Posterior vena cava (tissue), 2 donors: ENCODE measurements at places on chromosomes 3 and 15. TPM values are rescaled to one million over a fixed set of nuclear protein-coding genes. Genes with fewer than 3 reads are reported as not detected.
A peak's percentile ranks its signal among the peaks of the same experiment; 100 is the strongest.

Gene KNG1
- not detected for total RNA-seq

DNA sequence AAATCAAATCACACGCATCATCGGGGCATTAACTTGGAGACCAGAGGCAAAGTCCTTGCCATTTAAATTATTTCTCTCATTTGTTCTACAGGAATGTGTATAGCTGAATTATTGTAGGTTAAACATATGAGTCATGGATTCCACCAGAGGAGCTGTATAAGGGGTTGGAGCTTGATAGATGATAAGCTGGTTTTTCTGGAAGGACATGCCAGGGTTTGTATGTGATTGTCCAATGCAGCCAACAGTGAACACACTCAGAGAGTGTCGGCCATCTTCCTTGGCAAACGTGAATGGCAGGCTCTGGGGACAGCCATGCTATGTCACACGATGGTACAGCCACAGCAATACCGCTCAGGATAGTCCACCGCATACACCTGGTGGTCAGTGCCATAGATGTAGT lies 25.1 kb downstream of the SSUH2 start:
- no peak for DNase-seq

Gene INSYN1
- total RNA-seq = 12.8 TPM

- no peak for DNase-seq
These were observed 28.4 kb upstream of the SMAD6 start for GRCh38 chr15:66673410-66674322.

Gene NUP210
- 2.2 TPM for total RNA-seq

Gene FAM3D
- not detected for total RNA-seq

Gene PRICKLE2
- total RNA-seq = 34.9 TPM

- no peak for DNase-seq
These were observed 157.5 kb upstream of the RGMA start for GRCh38 chr15:93246266-93247242.

Gene GOLGA6B
- total RNA-seq = not detected

DNA sequence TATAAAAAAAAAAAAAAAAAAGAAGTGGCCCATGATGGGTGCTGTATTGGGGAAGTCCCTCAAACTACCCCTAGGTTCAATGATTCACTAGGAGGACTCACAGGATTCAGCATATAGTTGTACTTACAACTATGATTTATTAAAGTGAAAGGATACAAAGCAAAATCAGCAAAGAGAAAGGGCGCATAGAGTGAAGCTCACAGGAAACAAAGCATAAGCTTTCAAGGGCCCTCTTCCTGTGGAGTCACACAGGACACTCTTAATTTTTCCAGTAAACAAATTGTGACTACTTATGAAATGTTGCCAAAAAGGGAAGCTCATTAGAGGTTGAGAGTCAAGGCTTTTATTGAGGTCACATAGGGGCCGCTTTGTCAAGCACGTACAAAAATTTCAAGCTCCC lies 153.7 kb upstream of the GAP43 start:
- no peak for DNase-seq

DNA sequence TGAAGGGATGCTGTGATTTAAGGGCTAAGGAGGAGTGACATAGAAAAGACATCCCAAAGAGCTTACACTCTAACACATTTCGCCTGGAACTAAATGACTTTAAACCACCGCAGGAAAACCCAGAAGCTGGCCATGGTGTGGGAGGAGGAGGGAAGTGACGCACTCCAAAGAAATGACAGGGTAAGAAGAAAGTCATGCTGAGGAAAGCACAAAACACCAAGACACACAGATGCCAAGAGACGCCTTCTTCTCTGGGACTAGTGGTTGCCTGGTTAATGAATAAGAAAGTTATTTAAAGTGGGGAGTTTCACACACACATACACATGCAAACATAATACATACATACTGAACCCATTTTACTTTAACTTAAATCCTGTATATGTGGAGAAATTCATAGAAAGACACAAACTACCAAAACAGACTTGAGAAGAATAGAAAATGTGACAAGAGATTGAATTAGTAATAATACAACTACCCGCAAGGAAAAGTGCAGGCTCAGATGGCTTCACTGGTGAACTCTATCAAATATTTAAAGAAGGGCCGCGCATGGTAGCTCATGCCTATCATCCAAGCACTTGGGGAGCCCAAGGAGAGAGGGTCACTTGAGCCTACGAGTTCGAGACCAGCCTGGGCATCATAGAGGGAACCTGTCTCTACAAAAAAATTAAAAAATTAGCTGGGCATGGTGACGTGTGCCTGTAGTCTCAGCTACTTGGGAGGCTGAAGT lies 125.5 kb downstream of the NSMCE3 start:
- peak; percentile 30 for DNase-seq

GRCh38 chr3:182921665-182922355 lies 58.5 kb downstream of the DCUN1D1 start:
- no peak for DNase-seq

Gene ZIC4
- 1.8 TPM for total RNA-seq

DNA sequence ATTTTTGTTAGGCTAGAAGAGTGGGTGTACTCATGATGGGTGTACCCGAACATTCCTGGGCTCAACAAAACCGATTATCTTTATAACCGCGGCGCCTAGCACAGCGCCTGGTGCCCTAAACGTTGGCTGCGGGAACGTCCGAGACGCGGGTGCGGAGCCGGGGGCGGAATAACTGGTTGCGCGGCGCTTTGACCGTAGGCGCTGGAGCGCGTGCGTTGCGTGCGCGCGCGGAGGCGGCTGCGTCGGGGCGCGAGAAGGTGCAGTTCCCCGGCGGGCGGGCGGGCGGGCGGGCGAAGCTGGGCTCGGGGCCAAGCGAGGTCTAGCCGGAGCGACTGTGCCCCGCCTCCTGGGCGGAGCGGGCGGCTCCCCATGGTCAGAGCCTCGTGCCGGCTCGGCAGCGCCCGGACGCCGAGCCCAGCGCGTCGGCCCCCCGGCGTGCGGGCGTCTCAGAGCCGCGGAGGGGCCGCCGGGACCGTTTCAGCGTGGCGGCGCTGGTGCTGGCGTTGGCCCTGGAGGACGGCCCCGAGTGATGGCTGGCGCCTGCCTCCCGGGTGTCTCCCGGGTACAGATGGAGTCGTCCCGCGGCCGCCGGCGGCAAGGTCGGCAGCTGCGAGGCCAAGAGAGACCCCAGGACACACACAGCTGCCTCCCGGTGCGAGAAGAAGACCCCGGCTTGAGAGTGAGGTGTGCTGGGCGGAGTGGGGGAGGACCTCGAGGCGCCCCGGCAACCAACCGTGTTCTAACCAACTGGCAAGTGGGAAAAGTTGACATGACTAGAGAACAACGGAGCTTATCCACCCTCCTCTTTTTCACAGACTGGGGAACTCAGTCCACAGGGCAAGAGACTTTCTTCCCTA lies at the start of gene PLAAT1:
PLAAT1 (plus strand) TSS at position 373 of the 857 bp plus-strand sequence. CDS start 14,429 bp downstream, outside the sequence.
- peak; percentile 83 for DNase-seq

DNA sequence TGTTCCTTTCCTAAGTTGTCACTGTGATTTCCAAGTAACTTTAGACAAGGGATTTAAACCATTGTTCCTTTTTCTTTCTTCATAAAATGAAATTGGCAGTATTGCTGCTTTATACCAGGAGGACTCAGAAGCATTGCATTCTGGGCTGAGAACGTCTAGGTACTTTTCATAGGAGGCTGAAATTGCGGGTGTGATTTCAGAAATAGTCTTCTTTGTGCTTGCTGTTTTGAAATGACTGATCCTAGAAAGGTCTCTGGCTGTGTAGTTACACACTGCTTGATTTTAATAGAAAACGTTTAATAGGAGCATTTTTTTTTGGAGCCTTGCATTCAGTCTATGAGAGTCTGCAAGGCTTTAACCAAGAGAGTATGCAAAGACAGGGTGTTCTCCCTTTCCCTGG lies 56.3 kb downstream of the PPM1L start:
- DNase-seq = no peak

Gene FBXW12
- not detected for total RNA-seq

Gene PAK6
- total RNA-seq = 0.38 TPM

- no peak for DNase-seq
These were observed 991.1 kb downstream of the GBE1 start for GRCh38 chr3:80770106-80771074.

GRCh38 chr3:81295906-81296577 lies 465.4 kb downstream of the GBE1 start:
- no peak for DNase-seq

GRCh38 chr15:100448481-100448880 lies 80.3 kb downstream of the CERS3 start:
- DNase-seq = no peak

DNA sequence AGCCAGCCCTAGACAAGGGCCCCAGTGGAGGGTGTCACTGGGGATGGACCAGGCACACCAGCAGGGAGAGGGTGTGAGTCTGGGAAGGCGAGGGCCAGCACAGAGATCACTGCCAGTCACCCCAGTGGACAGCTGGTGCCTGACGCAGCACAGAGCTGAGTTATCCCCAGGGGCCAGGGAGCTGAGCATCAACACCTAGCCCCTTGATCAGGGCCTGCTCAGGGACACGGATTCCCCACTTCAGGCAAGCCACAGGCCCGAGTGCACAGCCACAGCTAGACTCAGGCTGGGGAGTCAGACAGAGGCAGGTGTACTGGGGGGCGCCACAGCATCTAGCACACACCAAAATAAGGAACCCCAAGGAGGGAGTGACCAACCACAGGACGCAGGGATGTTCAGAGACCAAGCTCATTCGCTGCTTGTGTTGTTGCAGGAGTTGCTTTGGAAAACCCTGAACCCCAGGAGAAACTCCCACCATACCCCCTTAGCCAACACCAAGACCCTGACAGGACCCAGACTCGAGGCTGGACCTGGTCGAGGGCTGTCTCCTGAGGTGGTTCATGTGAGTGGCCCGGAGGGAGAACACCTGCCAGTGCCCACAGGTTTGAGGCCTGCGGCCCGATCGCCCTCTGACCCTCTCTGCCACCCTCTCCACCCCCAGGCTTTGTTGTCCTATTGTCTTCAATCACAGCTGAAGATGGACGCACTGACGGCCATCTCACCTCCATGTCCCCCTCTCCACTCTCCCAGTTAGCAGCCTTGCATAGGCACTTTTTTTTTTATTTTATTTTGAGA lies 146.8 kb downstream of the TPRA1 start:
- DNase-seq = peak; percentile 36

Gene GOLGA8H
- total RNA-seq = 0.93 TPM

Gene C2CD4B
- 1.1 TPM for total RNA-seq

Gene PSTPIP1
- 18.1 TPM for total RNA-seq

Gene SNRPA1
- total RNA-seq = 33.6 TPM
